ENCODE measurements at places on chromosomes 5 and 9. TPM values are rescaled to one million over a fixed set of nuclear protein-coding genes. Genes with fewer than 3 reads are reported as not detected.

- no peak for DNase-seq
Measured at GRCh38 chr5:178288401-178289368, 56.1 kb upstream of the PHYKPL start.

DNA sequence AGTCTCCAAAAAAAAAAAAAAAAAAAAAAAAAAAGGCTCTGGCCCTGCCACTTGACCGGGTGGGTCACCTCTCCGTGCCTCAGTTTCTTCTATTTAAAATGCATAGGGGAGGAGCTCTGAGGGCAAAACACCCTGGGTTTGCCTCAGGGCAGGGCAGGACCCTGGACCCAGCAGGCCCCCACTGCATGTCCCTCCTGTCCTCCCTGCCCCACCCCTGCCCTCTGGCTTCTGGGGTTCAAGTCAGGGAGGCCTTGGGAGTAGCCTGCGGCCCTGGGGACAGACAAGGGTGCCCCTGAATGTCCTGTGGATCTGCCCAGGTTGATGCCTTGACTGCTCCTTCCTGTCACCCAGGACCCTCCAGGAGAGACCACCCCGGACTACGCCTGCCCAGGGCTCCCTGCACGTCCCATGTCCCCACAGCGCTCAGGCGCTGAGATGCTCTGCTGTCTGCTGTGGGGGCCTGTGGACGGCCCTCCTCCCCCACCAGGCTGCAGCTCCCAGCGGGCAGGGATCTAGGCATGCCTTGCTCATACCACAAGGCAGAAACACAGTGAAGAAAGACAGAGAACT is 35.4 kb downstream of the ADAMTS2 start:
- DNase-seq = no peak

Gene ZNF354B
- polyA plus RNA-seq = 4.5 TPM

DNA sequence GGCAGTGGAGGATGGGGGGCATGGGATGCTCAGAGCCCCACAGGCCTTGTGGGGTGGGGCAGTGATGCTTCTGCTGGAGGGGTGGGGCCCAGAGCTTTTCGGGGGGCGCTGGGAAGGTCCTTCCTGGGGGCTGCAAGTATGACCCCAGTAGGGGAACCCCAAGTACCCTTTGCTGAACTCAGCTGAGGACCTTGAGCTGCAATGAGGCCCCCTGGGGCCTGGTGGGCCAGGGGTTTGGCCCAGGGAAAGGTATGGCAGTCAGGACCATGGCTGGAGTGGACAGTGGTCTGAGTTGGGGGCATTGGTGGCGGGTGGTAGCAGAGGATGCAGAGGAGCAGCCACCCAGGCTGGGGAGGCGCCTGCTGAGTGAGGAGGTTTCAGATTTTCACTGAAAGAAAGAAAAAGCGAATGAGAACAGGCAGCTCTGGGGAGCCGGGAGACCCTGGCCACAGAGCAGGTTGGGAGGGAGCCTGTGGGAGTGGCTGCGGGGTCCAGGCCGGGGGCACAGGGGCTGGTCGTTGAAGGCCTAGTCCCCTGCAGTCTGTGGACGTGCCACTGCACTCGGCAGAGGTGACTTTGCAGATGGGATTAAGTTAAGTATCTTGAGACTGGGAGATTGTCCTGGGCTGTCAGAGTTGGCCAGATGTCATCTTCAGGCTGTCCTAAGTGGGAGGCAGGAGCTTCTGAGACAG is 19.2 kb downstream of the WNK2 start:
- no peak for DNase-seq

DNA sequence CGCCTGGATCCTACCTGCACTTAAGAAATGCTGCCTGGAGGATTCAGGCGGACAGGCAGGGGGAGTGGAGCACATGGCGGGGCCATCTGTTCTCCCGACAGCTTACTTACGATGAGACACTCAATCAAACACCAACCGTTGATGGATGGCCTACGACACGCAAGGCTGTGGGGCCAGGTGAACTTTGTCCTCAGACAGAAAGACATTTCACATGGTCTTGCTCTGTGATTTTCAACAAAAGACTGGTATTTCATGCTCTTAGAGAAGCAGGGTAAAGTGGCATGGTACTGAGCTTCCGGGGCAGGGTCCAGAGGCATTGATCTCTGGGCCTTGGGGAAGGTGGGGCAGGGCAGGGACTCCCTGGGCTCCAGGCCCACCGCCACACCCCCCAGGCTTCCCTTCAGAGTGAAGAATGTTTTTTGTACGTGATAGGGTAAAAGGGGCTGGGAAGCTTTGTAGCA is 9.1 kb upstream of the OLFM1 start:
- no peak for DNase-seq

- no peak for DNase-seq
Measured at GRCh38 chr9:93815677-93816076, 139.5 kb downstream of the BARX1 start.

DNA sequence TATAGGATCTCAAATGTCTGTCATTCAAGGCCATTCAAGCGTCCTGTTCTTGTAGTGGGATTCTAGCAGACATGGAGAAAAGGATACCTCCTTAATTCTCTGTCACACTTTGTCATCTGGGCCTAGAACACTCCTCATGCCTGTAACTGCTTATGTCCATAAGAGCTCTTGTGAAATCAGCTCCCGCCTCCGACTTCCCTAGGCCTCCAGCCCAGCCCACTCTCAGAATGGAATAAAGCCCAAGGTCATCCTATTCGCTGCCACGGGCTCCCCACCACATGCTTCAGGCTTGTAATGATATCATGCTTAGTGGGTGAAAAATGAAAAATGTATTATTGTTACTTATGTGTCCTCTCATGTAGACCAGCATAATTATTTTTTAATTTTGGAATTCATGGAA is 632.5 kb downstream of the ISL1 start:
- no peak for DNase-seq

DNA sequence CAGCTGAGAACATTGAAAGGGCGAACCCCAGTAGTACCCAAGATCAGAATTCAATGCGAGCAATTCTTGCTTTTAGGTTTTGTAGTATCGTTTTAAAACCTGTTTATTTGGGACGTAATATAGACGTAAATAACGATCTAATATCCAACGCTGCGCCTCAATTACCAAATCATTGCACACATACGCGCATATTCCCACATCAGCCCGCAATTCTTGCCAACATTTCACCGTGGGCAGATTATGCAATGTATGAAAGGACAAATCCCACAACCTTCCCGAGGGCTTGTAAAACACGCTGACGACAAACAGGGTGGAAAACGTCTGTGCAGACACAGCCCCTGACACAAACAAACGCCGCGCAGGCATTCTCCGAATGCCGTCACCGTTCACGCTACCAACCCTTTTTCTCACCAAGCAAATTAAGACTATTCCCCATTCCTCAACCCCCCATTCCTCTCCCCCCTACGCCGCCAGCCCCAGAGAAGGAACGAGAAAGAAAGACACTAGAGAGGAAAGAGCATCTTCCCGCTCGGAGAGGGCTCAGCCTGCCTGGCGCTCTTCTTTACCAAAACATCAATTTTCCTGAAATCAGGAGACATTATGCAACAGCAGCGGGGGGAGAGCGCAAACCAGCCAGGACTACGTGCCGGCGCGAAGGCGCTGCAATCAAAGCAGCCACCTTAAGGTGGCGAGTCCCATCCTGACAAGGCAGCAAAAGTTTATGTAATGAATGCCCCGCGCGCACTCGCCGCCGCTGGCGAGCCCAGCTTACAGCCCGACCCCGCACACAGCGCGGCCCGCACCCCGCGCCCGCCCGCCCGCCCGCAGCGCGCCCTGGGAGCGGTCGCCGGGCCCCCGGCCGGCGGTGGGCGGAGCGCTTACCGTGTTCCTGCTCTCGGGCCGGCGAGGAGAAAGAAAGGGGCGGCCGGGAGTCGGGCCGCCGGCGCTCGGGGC is 597 bp downstream of the NFIL3 start:
- peak; percentile 72 for DNase-seq

Gene POU5F2
- 0.08 TPM for polyA plus RNA-seq

DNA sequence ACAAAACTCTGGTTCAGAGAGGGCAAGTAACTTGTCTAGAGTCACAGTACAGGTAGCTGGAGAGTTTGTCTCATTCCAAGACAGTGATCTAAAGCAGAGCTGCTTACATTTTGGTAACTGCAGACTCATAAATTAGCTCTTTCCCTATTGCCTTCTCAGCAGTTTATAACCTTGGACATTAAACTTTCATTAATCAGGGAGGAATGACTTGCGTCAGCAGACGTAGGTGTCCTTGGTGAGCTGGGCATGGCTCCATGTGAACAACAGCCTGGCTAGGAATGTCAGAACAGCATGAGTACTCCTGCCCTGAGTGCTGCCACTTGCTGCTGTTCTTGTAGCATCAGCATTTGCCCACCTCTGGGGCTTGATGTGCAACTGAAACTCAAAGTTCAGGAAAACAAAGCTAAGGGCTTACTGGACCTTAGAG is 2.2 kb upstream of the ALDOB start:
- DNase-seq = no peak

Gene PLPPR1
- polyA plus RNA-seq = 1.8 TPM

GRCh38 chr5:44294516-44294915 is 94.7 kb downstream of the FGF10 start:
- no peak for DNase-seq

- no peak for DNase-seq
Measured at GRCh38 chr9:1051584-1052275, 1.6 kb downstream of the DMRT2 start.

DNA sequence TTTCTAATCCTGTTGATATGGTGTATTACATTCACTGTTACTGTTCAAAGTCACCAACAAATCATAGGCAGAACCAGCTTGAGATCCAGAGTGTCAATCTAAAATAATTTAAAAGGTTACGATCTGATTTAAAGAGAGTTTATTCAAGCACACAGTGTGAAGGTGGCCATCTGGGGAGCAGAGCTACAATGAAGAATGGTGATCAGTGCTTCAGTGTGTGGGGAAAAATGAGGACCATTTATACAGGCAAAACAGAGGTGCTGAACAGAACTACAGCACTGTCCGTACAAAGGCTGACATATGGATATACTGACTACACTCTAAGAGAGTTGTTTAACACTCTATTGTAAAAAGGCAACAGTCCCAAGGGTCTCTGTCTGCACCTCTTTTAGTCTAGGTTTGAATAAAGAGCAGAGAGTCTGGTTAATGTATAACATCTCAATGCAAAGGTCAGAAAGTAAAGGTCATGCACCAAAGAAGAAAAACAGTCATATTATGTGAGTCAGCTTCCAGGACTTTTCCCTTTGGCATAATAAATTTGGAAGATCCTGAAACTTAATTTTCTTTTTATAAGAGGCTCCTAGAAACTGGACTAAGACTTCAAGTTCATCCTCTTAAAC is 29.7 kb upstream of the TDRD7 start:
- no peak for DNase-seq

Gene CDKN2B-AS1
- not detected for polyA plus RNA-seq

Gene IFNA2
- not detected for polyA plus RNA-seq

DNA sequence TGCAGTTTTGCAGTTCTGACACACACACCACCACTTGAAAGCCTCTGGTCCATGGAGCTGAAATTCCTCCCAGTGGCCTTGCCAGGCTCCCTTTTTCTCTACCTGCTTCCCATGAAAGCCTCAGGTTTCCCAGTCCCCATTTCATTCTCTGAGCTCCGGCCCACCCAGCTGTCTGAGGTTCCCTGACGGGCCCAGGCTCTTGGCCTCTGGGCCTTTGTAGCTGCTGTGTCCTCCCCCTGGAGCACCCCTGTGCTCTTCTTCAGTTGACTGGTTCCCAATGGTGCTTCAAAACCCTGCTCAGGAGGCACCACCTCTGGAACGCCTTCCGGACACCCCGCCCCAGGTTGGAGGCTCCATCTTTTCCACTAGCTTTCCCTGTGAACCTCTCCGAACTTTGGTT is 155.9 kb upstream of the SHB start:
- DNase-seq = no peak

DNA sequence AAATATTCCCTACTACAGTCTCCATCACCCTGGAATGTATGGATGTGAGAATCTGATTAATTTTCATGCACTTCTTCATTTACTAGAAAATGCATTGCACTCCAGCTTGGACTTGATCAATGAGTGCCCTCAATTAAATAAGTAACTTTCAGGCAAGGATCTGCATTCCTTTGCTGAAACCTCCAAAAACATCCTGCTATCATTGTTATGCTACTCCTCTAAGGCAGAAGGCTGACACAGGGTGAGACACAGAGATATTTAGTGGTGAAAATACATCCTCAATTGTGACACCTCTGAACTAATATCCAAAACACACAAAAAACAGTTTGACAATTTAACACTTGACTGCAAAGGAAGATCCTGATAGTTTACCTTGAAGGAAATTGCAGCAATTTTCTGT is 57.9 kb upstream of the CDH12 start:
- no peak for DNase-seq

GRCh38 chr9:69346596-69347390 is 21.8 kb downstream of the ENTREP1 start:
- no peak for DNase-seq

- no peak for DNase-seq
Measured at GRCh38 chr5:72518001-72518683, 10.9 kb upstream of the ZNF366 start.

DNA sequence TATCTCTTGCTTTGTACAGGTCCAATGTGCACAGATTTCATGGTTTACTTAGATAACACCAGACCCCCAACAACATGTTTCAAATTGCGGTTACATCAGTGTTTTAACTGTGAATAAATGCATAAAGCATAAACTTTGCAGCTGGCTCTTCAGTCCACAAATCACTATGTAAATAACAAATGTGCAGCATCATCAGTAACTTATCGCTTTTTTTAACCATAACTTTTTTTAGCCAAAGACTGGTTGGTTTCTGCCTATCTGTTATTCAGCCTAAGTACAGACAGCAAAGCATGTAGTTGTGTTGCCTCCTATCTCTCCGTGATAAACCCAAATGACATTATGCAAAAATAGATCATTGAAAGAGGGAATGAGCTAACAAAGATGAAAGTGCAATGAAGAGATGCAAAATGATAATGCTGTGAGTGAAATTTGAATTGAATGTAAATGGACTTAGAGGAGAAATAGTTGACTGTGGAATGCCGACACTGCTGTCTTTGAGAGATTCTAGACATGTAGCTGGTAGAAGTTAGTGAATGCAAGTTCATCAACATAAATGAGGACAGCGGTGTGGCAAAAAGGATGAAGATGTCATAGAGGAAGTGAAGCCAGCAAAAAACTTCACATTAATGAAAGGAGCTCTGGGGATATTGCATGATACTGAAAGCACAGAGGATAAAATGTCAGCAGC is 108.8 kb downstream of the PDE8B start:
- no peak for DNase-seq

DNA sequence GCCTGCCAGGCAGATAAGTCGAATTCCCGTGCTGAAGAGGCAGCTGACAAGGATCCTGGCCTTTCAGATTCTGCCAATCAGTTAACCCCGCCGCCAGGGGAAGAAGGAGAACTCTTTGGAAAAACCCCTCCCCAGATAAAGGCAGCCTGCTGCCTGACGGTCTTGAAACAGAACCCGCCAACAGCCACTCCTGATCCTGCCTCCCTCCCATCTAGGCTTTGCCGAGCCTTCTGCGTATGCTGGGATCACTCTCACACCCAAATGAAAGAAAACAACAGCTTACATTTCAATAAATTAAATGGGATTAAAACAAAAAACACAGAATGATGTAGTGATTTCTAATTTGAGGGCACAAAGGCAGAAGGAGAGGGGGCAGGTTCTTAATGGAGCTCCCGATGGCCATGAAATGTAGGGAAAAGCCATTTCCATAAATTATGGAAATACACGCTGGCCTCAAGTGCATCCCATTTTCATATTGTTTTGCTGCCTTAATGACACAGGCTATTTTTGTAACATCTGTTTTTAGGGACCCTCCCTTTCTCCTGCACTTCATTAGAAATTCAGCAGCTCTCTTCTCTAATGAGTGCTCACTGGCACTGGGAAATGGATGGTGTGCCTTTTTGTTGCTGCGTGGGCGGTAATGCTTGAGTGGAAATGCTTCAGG is 319.1 kb downstream of the MED10 start:
- DNase-seq = no peak

- no peak for DNase-seq
Measured at GRCh38 chr9:36456480-36457065, 56.5 kb upstream of the RNF38 start.

Data from H1 (cell line).